ENCODE measurements at places on chromosomes 16 and 17.

DNA sequence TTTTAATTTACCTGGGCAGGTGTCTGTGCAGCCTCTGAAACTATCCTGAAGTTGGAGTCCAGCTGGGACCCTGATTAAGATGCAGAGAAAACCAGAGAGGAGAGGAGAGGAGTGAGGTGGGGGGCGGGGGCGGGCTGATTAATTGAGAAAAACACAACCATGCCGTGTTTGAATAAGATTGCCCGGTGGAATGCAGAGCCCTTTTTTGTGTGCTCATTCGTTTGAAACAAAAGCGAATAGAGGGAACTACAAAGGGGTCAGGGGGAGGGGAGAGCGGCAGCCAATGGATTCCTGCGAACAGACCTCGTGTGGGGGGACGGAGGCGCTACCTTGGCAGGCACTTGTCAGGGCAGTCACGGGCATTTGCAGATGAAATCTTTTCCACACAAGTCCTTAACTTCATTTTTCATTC, 355.8 kb downstream of the SOX9 start:
- no peak for DNase-seq

- no peak for DNase-seq
These were observed 29.4 kb downstream of the CCR7 start for GRCh38 chr17:40535924-40536294.

DNA sequence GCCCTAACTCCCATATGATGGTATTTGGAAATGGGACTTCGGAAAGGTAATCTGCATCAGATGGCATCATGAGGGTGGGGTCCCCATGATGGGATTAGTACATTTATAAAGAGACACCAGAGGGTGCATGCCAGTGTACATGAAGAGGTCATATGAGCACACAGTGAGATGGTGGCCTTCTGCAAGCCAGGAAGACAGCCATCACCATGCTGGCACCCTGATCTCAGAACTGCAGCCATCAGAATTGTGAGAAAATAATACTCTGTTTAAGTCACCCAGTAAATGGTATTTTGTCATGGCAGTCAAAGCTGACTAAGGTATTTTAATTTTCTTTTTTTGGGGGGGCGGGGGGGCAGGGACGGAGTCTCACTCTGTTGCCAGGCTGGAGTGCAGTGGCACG, 47.1 kb upstream of the ABCA10 start:
- DNase-seq = no peak

DNA sequence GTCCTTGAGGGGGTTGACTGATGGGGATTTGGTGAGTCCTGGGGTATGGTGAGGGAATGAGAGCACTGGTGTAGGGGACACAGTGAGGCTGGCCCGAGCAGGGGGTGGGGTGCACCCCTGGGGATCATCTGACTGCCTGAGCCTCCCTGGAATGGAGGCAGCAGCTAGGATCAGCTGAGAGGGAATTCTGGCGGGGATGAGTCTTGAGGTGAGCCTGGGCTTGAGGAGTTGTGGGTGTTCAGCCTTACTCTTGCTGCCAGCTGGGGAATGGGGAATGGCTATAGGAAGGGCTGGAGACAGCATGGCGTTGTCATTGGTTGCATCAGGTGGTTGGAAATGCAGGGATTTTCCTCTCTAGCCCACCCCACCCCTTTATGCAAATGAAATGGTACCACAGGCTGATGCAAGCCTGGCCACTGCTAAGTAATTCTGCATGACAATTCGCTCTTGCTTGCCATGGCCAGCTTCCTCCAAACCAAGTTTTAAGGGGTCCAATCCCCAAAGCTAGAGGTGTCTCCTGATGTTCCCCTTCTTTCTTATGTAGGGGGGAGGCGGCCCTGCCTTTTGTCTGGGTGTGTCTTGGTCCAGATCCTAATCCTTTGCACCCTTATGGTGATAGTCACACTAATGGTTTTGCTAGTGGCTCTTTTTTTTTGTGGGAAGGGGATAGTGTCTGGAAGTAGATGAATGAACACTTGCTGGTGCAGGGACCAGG, 7.5 kb downstream of the NFE2L1 start:
- no peak for DNase-seq

DNA sequence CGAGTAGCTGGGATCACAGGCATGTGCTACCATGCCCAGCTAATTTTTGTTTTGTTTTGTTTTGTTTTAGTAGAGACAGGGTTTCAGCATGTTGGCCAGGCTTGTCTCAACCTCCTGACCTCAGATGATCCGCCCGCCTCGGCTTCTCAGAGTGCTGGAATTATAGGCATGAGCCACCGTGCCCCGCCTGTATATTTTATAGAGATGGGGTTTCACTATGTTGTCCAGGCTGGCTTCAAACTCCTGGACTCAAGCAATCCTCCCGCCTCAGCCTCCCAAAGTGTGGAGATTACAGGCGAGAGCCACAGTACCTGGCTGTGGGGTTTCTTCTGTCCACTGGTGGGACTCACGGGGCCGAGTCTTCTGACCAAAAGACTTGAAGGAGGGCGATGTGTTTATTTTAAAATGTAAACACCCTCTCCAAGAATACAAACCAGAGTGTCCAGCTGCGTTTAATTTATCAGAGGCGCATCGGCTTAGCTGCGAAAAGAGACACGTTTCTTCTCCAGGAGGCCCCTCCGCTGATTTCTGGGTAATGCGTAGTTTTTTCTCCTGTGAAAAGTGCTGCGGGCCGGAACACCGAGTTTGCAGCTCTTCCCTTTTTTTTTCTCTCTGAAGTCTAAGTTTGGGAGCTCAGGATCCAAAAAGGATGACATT, 86.9 kb upstream of the CIBAR2 start:
- DNase-seq = no peak
